ENCODE measurements at places on chromosomes 4 and X. TPM values are rescaled to one million over a fixed set of nuclear protein-coding genes. Genes with fewer than 3 reads are reported as not detected.

- DNase-seq = no peak
These were observed 26.2 kb upstream of the TMPRSS11D start for GRCh38 chr4:67909905-67910584.

GRCh38 chr4:100075486-100076270, 114.6 kb downstream of the DDIT4L start:
- DNase-seq = no peak

DNA sequence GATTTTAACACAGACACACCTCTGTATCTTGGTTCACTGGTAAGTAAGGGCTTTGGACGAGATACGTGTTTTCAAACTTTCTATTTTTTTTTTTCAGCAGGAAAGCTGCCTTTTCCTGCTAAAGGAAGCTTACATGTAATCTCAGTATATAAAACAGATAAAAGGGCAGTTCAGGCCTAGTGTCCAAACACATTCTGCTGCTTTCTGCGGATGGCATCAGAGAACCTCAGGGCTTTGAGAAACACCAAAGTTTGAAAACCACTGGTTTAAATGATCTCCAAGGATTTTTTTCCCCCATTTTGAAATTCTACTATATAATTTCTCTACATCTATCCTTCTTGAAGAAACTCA, 76.0 kb downstream of the ZAR1 start:
- DNase-seq = no peak

DNA sequence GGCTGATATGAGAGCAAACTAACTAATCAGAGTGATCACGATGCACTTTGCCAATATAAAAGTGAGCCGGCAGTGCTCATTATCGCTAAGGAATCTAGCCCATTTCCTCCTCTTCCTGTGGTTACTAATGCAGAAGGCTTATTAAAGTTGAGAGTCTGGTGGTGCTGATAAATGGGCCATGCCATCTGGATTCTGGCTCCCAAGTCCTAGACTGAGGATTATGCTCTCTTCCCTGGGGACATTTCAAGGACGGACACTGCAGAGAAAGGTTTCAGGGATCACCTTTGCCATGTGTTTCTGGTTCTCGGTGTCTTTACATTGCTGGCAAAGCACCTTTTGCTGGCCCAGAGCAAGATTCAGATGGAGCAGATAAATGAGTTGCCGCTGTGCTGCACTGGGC, 85.3 kb downstream of the RTL5 start:
- DNase-seq = no peak

Gene PAGE5
- polyA plus RNA-seq = not detected

DNA sequence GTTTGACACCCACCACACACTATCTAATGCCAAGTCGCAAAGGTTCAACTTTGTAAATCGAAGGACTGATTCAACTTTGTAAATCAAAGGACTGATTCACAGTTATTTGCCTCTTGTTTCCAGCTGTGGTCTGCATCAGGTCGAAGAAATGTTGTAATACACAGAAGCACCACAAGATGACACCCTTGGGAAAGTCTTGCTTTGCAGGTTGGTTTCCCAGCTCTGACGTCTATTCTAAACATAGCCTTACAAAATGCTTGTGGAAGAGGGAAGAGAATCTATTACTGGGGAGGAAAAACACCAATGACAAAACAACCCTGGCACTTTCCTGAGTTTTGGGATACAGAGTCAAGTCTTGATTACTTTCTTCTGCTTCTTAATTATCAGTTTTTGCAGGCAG, 35.3 kb downstream of the SUPT20HL1 start:
- DNase-seq = peak; percentile 47

DNA sequence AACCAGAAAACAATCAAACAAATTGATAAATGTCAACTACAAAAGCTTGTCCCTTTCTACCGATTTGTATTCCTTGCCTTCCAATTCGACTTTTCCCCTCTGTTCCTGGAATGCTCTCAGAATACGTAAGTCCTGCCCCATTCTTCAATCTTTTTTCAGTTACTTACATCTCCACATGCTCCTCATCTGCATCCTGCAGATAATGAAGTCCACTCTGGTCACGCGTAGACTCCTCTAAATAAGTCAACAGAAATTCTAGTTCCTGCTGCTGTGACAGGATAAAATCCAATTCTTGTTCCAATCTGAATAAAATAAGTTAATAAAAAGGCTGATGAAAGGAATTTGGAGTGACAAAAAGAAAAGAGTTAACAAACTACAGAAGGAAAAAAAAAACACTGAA, 34.4 kb upstream of the RBM41 start:
- DNase-seq = no peak

- DNase-seq = no peak
These were observed 11.8 kb downstream of the TCEAL1 start for GRCh38 chrX:103640401-103641155.

Gene HMX1
- polyA plus RNA-seq = not detected

- DNase-seq = no peak
These were observed 31.4 kb upstream of the PITX2 start for GRCh38 chr4:110654254-110654635.

DNA sequence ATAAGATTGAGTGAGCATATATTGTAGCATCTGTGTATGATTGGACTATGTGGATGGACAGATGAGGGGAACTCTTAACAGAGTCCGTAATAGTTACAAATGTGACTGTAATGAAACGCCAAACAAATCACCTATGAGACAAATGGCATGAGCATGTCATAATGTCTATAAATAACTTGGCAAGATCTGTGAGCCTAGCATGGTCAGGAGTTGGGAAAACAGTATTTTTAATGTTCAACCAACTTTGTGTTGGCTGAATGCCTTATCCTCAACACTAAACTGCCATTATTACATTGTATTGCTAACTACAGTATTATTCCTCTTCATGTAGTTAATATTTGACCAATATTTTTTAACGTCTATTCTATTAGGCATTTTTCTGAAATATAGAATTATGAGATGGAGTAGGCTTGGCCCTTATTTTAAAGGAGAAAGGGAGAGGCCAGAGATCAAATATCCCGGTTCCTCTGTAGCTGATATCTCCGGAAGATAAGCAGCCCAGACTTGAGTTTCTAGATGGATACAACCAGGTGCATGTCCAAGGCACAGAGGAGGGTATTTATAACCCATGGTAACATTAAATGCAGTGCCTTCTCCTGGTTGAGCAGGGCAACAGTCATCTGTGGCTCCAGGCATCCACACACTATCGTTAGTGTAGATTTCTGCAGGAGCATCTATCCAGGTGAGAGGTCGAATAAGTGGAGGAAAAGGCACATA, 32.7 kb downstream of the PF4 start:
- no peak for DNase-seq

DNA sequence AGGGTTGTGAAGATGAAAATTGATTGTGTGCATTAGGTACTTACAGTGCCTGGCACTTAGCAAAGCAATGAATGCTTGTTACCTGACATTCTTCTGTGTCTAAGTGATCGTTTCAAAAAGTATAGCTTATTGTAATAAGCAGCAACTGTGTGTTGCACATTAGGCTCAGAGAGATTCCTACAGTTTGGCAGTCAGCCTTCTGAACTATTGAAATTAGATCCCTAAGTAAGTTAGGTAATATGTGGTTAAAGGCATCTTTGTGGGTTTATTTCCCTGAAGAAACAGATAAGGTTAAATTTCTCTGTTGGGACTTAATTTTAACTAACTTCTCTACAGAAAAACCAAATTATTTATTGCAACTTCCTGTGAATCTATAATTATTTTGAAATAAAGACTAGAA, 93.4 kb downstream of the REPS2 start:
- no peak for DNase-seq

- DNase-seq = no peak
These were observed 87.5 kb downstream of the MAMLD1 start for GRCh38 chrX:150450519-150451177.

DNA sequence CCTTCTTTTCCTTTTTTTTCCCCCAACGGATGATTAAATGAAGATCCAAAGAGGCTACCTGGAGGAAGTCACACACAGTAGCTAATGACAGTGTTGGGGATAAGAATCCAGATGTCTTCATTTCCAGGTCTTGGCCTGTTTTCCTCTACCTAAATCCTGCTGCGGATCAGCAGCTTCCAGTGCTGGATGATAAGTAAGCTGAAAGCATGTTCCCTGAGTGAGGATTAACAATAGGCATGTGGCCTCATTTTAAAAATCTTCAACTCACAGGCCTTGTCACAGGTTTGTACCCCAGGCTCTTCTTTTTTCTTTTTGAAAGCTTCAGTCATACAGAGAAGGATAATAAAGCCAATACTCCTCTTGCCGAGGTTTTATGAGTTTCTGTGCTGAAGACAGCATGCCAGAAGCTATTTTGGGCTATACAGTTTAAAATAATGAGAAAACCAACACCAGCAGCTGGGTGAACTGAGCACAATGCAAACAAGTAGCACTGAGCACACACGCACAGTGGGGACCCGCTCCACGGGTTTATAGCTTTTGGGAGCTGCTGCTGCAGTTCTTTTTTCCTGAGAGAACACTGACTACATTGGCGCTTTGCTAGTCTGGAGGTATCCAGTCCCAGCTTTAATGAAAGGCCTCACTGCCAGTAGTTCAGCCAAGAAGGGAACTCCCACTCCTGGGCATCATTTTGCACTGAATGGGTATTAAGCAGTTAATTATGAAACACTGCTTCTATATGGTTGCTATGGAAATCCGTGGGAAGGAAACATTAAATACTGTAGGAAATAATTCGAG, 184.2 kb upstream of the CTSO start:
- no peak for DNase-seq

GRCh38 chr4:8704632-8705031, 112.1 kb downstream of the CPZ start:
- DNase-seq = no peak

Gene ODAM
- polyA plus RNA-seq = not detected

- peak; percentile 94 for DNase-seq
These were observed 32.7 kb downstream of the TBC1D14 start for GRCh38 chr4:6942238-6942800.

DNA sequence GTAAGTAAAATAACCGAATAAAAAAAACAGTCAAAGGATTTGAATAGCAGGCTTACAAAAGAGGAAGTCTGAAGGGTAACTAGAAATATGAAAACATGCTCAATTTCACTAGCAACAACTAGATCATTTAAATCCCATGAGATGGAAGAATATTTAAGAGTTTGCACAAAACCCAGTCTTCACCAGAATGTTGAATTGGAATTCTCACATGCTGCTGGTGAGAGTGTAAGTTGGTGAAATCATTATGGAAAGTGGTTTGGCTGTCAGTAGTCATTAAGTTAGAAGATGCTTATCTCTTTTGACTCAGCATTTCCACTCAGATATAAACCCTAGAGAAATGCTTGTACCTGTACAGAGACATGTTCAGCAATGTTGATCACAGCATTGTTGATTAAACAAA, 110.1 kb downstream of the PGRMC2 start:
- no peak for DNase-seq

GRCh38 chr4:140152013-140152703, 1.8 kb downstream of the MAML3 start:
- no peak for DNase-seq

DNA sequence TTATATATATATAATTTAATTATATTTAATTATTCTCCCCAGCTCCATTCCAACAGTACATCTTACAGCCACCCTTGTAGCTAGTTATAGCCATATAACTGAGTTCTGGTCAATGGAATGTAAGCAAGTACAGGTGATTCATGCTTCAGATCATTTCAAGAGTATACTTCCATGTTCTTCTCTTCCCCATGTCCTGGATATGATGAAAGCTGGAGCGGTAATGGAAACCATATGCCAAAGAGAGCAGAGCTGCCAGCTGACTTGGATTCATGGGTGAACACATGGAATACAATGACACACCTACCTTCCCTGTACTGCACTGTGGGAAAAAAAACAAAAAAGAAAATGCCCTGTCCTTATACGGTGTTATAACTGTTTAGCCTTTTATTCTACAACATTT, 17.5 kb upstream of the CORIN start:
- peak; percentile 34 for DNase-seq

GRCh38 chr4:38902695-38903094, 35.1 kb downstream of the FAM114A1 start:
- no peak for DNase-seq

- DNase-seq = no peak
These were observed 5.9 kb downstream of the ODAPH start for GRCh38 chr4:75561789-75562188.

Gene RHOXF2
- not detected for polyA plus RNA-seq

DNA sequence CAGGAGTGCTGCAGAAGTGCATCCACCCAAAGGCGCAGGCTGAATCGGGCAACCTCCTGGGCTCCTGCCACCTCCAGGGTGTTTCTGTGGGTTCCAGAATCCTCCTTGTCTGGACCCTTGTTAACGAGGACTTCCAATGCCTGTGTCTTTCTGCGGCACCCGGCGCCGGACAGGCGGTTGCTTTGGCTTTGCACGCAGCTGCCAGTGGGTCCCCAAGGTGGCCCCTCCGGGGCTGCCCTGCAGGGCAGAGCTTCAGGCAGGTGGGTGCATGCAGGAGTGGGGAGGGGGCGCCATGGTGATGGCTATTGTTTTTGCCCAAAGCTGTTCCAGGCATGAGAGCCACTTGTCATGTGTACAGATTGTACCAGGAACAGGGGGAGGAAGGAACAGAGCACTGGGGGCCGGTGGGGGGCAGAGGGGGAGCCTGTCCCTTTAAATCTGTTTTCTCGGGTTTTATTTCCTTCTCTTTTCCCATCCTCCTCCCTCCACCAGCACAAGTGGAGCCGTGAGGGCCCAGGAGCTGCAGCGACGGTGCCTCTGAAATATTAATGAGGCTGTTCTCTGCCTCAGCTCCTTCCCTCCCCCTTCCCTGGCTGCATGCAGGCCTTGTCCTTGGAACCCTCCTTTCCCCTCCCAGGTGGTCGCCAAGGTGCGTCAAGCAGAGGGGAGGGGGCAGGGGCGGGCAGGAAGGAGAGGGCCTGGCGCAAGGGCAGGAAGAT, 13.1 kb downstream of the ATP2B3 start:
- no peak for DNase-seq

DNA sequence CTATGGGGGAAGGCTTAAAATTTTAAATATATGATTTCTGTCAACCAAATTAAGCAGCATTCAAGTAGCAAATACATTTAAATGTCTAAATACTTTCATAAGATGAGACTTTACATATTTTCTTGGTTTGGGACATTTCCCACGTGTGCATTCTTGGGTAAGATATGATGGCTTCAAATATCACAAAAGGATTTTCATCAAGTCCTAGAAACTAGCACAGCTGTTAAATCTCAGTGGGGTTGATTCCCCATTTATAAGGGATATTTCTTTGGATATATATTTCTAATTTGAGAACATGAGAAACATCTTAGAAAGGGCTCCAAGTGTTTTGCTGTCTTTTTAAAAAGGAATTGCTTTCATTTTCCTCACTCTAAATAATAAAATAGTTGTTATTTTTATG, 90.2 kb downstream of the P2RY10 start:
- no peak for DNase-seq

DNA sequence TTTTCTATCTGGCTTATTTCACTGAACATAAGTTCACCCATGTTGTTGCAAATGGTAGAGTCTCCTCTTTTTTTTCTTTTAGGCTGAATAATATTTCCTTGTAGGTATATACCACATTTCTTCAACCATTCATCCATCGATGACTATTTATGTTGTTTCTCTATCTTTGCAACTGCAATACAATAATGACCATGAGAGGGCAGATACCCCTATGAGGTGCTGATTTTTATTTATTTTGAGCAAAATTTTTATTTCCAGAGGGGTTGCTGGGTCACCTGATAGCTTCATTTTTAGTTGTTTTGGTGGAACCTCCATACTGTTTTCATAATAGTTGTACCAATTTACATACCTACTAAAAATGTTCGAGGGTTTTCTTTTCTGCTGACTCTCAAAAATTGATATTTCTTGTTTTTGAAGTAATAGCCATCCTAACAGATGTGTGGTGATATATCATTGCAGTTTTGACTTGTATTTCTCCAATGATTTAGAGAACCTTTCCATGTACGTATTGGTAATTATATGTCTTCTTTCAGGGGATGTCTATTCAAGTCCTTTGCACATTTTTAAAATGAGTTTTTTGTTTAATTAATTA, 1697.0 kb downstream of the PCDH7 start:
- DNase-seq = no peak
